ENCODE measurements at places on chromosomes 12 and 14. TPM values are rescaled to one million over a fixed set of nuclear protein-coding genes. Genes with fewer than 3 reads are reported as not detected.
A peak's percentile ranks its signal among the peaks of the same experiment; 100 is the strongest.

The OTX2 gene
- 155 TPM for polyA plus RNA-seq

The HPD gene
- 0.28 TPM for polyA plus RNA-seq

The AKAP5 gene
- polyA plus RNA-seq = 0.36 TPM

The WDR20 gene
- 11.2 TPM for polyA plus RNA-seq

- no peak for DNase-seq
Observed at GRCh38 chr14:66216763-66217162, 269.4 kb upstream of the CCDC196 start.

GRCh38 chr12:80979816-80980215 is 42.1 kb upstream of the LIN7A start:
- DNase-seq = no peak

DNA sequence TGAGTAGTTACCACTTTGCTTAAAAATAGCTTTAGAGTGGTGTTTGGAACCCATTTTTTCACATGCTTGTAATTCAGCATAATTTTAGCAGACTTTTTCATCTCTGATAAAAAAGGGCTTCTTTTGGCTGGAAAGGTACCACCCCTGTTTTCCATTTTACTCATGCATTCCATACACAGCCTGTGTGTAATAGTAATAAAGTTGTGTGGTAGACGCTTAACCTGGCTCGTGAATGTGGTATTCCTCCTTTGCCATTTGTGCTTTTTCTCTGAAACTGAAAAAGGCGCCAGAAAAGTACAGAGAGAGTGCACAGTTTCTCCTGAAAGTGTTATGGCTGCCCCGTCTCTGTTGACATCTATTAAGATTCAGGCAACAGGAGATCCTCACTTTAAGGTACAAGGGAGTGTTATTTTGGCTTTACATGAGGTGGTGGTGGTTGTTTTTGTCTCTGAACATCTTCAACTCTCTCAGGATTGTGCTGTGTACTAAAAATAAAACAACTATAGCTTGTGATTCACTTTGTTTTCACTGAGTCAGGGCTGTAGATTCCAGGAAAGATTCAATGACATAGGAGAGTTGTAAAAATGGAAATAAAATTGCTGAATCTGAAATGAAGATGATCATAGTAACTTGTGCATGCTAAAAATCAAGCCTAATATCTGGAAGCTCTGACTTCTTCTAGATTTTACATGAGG is 45.6 kb upstream of the MIS18BP1 start:
- no peak for DNase-seq

The TMEM132C gene
- polyA plus RNA-seq = 0.23 TPM

- DNase-seq = no peak
Observed at GRCh38 chr14:104187121-104187889, 48.9 kb downstream of the KIF26A start.

The SERPINA5 gene
- polyA plus RNA-seq = 1.8 TPM

The MBD6 gene
- 6.9 TPM for polyA plus RNA-seq

DNA sequence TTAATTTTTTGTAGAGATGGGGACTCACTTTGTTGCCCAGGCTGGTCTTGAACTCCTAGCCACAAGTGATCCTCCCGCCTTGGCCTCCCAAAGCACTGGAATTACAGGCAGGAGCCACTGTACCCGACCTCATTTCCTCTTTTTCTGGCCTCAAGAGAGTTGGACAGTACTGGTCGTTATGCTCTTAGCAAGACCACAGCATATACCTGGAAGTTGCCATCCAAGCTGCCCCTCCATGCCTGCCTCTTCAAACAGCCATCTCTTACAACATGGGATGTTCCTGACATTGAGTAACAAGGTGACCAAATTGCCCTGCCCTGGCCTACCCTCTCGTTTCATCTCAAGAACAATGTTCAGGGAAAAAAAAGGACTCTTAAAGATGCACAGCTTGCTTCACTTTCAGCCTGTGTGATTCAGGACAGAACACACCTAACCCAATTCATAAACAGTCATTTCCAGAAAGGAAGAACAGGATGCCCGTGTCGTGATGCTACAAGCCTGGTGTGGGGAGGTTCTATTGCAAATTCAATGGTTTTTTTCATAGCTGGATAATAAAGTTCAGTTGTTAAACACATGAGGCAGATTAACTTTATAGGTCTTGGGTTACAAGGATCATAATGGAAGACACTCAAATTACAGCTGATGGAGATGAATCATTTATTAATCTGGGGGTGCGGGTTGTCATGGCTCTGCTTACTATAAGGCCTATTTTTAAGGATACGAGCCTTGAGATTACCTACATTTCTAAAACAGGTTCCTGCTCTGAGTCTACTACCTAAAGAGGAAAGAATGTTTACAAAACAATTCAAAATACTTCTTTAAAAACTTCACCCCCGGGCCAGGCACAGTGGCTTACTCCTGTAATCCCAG is 11.9 kb downstream of the GLTP start:
- no peak for DNase-seq

DNA sequence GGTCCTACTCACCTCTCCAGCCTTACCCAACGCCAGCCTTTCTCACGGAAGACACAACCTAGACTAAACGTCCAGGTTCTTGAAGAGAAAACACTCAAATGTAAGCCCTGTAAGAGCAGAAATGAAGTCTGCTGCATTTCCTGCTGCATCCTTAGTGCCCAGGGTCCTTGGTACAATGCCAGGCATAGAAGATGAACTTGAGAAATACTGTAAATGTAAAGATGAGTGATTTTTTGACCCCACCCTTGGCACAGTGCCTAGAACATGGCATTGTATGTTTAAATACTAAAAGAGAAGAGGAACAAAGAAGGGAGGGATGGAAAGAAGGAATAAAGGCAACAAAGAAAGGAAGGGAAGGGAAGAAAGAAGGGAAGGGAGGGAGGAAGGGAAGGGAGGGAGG is 514.6 kb downstream of the MED13L start:
- DNase-seq = no peak

GRCh38 chr12:55942055-55942454 is 11.1 kb downstream of the DGKA start:
- no peak for DNase-seq

The OR4E2 gene
- not detected for polyA plus RNA-seq

DNA sequence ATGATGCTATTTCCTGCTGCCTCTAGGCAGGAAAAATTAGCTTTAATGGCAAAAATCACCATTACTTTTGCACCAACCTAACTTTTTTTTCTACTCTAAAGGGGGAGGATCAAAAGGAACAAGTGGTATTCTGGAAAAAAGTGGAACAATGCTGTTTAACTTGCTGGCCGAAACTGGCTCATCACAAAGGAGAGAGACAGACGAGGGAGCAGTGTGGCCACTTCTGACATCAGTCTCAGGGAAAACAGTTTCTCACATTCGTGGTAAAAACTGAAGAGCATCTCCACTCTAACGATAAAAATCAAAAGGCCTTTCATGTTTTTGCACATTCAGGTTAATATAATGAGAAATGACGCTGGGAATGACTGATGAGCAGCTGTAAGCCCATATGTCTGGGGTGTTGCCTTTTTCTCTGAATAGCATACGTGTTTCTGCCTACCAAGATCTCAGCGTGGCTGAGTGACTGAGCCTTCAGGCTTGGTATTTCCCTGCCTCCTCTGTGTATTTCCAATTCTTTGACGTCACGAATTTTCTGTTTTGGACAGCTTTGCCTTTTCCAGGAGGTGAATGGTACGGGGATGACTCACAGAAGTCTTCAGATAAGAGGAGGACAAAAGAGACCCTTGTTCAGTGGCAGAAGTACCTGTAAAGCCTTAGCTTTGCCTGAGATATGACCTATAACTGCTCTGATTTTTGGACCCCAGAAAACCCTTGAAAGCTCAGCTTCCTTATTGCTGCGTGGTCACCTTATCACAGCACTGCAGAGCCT is 358.8 kb downstream of the GLT1D1 start:
- DNase-seq = no peak

DNA sequence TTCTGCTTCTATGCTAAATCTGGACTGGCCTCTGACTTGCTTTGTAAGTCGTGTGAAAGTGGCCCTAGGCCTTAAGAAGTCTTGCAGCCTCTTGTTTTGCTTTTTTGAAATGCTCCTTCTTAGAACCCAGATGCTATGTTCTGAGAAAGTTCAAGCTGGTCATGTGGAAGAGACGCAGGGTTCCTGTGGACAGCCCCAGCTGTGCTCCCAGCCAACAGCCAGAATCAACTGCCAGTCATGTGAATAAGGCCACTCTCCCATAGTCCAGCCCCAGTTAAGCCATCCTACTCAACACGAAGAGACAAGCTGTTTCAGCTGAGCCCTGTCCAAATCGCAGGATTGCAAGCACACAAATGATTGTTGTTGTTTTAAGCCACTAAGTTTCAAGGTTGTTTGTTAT is 37.3 kb upstream of the TBPL2 start:
- no peak for DNase-seq

The RPAP3 gene
- 3.1 TPM for polyA plus RNA-seq

- DNase-seq = no peak
Observed at GRCh38 chr12:82040987-82041743, 282.0 kb upstream of the PPFIA2 start.

DNA sequence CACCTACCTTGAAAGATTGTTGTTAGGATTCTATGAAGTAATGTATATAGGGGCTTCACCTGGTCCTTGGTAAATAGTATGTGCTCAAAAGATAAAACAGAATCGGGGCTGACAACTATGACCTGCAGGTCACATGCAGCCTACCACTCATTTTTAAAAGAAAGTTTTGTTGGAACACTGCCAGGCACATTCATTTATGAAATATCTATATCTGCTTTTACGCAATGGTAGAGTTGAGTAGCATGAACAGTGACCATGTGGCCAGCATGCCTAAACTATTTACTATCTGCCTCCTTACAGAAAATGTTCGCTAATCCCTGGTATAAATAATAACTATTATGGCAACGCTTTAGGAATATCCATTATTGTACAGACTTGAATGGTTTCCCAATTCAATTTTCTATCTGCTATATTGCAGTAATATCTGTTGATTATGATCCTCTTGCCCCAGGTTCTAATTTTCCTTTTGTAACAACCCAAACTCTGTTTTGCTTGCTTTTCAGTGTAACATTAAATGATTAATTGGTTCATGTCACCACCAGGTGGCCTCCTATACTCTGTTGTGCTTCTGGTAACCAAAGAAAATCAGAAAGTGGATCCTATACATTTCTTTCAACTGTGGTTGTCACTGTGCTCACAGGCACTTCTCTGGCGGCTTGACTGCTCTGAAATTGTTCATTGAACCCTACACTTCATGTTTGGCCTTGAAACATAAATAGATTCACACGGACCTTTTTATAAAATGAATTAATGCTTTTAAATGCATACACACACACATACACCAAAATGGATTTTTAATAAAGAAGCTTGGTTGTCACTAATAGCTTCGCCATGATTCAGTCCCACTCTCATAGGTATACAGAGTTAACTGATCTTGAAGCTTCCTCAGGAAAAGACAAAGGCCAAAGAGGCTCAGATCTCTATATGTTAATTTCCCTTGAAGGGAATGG is 227.7 kb upstream of the NPAS3 start:
- no peak for DNase-seq

DNA sequence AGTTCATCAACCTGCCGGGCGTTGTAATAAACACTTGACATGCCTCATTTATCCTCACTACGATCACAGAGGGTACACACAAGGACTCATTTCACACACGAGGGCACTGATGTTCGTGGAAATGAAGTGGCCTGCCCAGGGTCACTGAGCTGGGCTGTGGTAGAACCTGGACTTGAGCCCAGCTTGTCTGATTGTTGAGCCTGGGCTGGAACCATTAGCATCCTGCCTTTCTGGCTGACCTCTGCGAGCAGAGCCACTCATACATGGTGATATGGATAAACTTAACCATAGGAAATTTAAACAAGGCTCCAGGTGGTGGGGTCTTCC is 16.6 kb upstream of the JDP2 start:
- no peak for DNase-seq

- DNase-seq = no peak
Observed at GRCh38 chr14:83184531-83184930, 1650.9 kb upstream of the SEL1L start.

DNA sequence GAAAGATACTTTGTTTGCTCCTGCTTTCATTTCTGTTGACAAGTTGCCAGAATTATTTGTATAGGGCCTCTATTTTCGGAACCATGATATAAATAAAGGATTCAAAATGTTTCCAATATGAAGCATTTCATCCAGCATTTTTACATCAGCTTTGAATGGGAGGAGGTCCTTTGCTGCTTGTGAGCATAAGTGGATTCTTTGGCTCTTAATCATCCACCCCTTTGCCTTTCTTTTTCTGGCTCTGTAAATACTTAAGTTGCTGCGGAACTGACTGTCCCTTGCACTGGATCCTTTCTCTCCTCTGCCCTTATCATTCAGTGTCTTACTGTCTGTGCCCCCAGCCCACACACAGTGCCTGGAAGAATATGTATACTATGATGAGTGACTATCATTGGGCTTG is 357.3 kb upstream of the RGS6 start:
- DNase-seq = no peak

The FAM181A gene
- polyA plus RNA-seq = not detected

DNA sequence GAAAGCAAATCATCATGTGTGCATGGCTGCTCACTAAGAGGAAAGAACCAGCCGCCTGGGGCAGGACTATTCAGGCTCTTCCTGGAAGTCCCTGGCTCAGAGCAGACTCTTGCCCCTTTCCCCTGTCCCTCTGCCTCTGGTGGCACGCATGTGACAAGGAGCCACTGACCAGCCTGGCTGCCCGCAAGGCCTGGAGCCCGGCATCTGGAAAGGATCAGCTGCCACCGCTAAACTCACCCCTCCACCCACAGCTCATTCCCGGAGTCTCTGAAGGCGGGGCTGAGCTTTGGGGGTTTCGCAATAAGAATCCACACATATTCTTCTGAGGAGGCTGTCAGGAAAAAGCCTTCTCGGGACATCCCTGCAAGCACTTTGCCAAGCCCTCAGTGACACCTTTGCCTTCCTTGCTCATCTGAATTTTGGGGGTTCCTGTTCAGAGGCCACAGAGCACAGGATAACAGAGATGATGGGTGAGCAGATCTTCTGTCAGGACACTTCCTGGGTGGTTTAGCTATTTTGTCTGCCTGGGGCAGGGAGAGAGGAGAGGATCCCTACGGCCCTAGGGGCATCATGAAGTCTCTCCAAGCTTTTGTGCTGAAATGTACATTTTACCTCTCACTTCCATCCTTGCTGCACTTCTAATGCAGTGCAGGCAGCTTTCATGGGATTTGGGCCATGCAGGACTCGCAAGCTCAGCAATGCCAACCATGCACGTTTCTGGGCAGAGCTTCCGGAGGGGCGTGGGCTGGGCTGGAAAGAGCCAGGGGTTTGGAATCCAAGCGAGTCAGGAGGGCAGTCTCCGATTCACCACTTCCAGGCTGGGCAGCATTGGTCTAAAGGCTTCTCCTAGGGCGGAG is 124.8 kb upstream of the MAP1LC3B2 start:
- DNase-seq = peak; percentile 61

DNA sequence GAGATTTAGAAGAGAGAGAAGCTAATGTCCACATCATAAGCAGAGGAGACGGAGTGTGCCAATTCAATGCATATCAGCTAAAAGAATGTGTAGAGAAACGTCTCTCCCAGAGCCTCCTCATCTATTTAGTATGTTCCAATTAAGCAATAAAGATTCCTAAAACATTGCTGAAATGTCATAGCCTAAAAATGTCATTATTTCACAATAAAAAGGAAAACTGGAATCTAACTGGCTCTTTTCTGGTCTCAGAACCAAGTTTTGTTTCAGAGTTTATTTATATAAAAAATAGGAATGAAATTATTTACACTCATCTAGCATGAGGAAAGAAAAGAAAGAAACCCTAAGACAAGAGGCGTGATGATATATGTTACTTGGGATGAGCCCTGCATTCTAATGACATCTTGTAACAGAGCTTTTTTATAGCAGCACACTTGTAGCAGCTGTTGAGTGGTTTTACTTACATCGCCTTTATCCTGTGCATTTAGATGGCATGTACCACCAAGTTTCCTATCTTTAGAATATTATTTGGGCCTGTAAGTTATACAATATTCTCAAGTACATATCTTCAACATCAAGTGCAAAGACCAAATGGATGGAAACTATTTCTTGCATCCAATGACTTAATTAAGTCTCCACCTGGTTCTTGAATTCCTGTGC is 266.3 kb upstream of the PRKD1 start:
- DNase-seq = no peak
